ENCODE measurements at places on chromosomes 7 and 10.

- no peak for DNase-seq
Measured at GRCh38 chr7:51027935-51028830, 245.5 kb upstream of the GRB10 start.

DNA sequence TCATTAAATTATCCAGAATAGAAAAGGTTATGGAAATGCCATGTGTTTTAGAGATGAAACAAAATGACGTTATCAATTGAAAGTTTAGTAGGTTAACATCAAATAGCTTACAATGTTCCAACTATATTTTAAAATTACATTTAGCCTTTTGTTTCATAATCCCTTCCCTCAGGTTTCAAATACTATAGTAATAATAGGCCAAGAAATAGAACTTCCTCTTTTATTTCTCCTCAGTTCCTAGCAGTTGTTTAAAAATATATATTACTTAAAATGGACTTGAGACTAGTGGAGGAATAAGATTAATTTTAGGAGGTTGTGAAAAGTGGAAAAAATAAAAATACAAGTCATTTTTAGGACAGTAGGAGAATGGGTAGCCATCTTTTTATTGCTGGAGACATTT, 16.4 kb upstream of the PDSS1 start:
- no peak for DNase-seq

DNA sequence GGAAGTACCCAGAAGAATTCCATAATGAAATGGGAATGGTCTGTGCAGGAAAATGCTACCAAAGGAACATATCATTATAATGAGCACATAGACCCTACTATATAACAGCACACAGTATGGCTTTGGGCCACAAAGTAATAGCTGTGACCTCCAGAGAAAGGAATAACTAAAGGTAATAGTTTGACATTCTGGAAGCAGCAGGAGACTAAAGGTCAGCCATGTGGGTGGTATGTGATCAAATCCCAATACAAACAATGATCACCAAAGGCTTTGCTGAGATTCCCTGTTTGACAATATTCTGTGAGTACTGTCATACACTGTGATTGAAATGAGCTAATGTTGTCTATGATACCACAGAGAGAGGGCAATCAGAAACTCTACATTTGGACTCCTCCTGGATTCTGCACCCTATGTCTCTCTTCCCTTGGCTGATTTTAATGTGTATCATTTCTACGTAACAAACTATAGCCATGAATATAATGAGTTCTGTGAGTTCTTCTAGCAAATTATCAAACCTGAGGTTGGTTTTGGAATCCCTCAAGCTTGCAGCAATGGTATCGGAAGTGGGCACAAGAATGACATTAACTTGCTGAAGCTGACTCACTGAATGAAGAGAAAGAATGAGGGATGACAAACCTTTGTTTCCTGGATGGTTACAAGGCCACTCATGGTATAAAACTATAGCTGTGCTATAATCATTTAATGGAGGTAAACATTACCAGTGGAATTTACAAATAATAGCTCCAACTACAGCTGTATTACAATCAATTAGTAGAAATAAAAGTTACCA, 99.6 kb downstream of the JMJD1C start:
- DNase-seq, result no peak

DNA sequence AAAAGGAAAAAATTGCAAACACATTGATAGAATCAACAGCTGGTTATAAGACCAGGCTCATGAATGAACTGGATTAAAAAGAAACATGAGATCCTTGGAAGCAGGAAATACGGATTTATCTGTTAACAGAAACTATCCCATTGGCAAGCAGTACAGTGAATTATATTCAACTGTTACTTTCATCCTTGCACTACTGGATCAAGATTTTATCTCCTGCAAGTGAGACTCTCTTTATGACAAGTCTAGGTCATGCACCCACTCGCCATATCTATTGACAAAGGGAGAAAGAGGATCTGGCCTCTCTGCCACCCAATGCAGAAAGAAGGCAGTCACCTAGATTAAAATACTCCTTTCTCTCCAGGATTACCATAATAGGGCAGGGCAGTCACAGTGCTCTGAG, 41.4 kb downstream of the CSTF2T start:
- DNase-seq, result no peak

All from NCI-H1417 treated with DMSO at 0.1 percent for 48 hours (cell line).